ENCODE measurements at places on chromosomes 1 and 21.

DNA sequence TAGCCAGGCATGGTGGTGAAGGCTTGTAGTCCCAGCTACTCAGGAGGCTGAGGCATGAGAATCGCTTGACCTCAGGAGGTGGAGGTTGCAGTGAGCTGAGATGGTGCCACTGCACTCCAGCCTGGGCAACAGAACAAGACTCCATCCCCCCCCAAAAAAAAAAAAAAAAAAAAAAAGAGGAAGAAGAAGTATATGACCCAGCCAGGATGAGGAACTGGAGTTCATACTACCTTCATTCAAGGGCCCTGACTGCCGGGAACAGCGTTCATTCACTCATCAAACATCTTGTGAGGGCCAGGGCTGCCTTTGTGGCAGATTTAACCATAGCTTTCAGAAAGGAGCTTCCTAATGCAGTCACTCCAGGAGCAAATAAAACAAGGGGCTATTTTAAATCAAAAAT is 127.6 kb downstream of the MRPS6 start:
- H3K4me1 ChIP-seq = peaks cover 62% of the 10 kb centered on the region
- H3K27ac ChIP-seq = peak overlapping the region; percentile 87
- no peaks in the 10 kb centered on the region for H3K27me3 ChIP-seq
- no peak overlapping the region for H3K4me3 ChIP-seq
- H3K36me3 ChIP-seq = no peaks in the 10 kb centered on the region
- no peak for DNase-seq

DNA sequence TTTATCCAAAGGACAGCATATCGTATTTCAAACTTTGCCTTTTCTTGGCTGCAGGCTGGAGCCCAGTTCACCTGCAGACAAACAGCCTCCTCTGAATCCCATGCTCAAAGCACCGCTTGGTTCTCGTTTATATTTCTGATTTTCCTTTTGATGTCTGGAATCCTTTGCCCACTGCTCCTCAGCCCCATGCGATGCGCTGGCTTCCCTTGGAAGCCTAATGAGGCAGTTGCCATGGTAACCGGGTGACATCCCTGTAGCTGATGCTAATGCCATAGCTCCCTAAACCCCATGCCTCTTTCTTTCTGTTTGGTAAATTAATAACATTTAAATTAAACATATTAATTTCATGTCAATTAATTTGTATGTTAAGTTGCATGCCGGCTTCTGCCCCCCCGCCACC is 327.1 kb downstream of the PRDM2 start:
- no peak overlapping the region for H3K27ac ChIP-seq
- H3K36me3 ChIP-seq = no peaks in the 10 kb centered on the region
- no peaks in the 10 kb centered on the region for H3K27me3 ChIP-seq

- H3K4me3 ChIP-seq = no peak overlapping the region
- no peak overlapping the region for H3K27ac ChIP-seq
- DNase-seq = peak; percentile 57
- H3K36me3 ChIP-seq = no peaks in the 10 kb centered on the region
These were observed 18.0 kb downstream of the TMEM81 start for GRCh38 chr1:205066141-205066818.

DNA sequence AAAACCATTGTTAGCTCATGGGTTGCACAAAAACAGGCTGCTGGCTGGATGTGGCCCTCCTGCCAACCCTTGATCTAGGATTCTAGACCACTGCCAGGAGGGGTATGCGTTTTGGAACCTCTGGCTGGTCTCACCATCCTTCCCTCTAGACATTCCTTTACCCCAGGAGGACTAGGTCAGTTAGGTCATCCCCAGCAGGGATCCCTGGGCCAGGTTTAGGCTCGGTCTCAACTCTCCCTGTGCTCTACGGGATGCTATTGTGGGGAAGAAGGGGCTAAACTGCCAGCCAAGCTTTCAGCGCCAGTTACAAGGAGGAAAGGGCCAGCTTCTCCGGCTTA is 22.7 kb downstream of the SLC2A1 start:
- H3K4me1 ChIP-seq = peaks cover 14% of the 10 kb centered on the region
- no peak overlapping the region for H3K27ac ChIP-seq
- H3K36me3 ChIP-seq = no peaks in the 10 kb centered on the region
- no peak overlapping the region for H3K4me3 ChIP-seq
- no peaks in the 10 kb centered on the region for H3K27me3 ChIP-seq

GRCh38 chr1:232557096-232557495 is 72.8 kb downstream of the SIPA1L2 start:
- H3K27me3 ChIP-seq = no peaks in the 10 kb centered on the region
- H3K4me3 ChIP-seq = no peak overlapping the region
- H3K4me1 ChIP-seq = no peaks in the 10 kb centered on the region
- H3K27ac ChIP-seq = peak overlapping the region; percentile 23
- DNase-seq = no peak

All from sigmoid colon (tissue), 7 donors.